NCI-H187 treated with DMSO at 0.1 percent for 48 hours (cell line): ENCODE measurements at places on chromosomes 2 and 18.

DNA sequence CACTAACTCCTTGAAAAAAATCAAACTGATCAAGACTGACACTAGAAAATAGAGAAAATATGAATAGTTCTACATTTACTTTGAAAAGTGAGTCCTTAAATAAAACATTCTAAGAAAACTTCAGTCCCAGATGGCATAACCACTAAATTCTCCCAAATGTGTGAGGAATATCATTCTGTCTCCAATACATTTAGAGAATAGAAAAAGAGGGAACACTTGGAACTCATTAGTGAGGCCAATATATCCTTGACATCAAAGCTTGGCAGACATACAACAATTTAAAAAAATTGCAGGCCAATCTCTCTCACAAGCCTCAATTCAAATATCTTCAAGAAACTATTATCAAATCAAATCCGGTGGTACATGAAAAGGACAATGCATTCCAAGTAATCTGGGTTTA lies 79.3 kb upstream of the TMEM247 start:
- DNase-seq: no peak

DNA sequence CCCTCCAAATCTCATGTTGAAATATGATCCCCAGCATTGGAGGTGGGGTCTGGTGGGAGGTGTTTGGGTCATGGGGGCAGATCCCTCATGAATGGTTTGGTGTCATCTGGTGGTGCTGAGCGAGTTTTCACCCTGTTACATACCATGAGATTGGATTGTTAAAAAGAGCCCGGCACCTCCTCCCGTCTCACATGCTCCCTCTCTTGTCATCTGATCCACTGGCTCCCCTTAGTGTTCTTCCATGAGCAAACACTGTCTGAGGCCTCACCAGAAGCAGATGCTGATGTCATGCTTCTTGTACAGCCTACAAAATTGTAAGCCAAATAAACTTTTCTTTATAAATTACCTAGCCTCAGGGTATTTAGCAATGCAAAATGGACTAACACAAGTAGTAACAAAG lies 405.0 kb upstream of the SLC39A10 start:
- DNase-seq: no peak

GRCh38 chr2:203574824-203575223 lies 39.7 kb upstream of the RAPH1 start:
- no peak for DNase-seq

DNA sequence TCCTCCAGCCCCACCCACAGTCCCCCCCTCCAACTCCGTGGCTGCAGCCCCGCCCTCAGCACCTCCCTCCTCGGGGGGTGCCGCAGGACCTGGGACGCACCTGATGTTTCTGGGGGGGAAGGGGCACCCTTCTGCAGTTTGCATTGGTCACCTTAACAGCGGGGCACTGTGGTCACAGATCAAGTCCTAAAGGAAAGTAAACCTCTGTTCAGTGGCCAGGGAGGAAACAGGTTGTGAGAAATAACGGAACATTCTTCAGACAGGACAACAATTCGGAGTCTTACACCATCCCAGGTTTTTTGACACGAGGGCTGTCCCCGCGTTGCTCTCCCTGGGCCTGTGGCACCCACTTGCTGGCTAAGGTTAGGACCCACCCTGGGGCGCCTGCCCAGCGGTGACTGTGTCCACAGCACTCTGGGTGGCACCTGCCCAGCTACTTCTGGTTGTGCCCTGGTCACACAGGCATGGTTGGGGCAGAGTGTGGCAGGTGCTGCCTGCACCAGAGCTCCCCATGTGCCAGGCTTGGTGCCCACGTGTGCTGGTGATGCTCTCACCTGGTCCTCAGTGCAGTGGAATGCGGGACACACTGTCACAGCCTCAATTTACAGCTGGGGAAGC lies 93.5 kb upstream of the OTOS start:
- no peak for DNase-seq

- no peak for DNase-seq
Observed at GRCh38 chr2:178241844-178242551, 47.7 kb downstream of the OSBPL6 start.

GRCh38 chr2:120854014-120854620 lies 118.4 kb downstream of the GLI2 start:
- no peak for DNase-seq
